ENCODE measurements at places on chromosomes 1 and 21. TPM values are rescaled to one million over a fixed set of nuclear protein-coding genes. Genes with fewer than 3 reads are reported as not detected.

CELA3A gene
- polyA plus RNA-seq = 0.54 TPM

SELL gene
- 1.8 TPM for polyA plus RNA-seq

PEAR1 gene
- polyA plus RNA-seq = 3.8 TPM

GRCh38 chr1:206570529-206570928 is 41.7 kb downstream of the EIF2D start:
- DNase-seq = no peak

DNA sequence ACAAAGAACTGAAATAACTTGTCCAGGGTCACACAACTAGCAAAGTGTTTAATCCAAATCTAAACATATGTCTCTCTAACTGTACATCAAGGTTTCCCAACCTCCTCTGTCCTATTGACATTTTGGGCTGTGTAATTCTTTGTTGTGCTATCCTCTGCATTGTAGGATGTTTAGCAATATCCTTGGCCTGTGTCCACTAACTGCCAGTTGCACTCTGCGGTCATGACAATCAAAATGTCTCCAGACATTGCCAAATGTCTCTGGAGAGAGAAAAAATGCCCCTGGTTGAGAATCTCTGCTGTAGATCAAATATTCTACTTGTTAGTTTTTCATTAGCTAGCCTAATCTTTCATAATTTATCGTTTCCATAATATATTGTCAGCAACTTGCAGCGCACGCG is 353.4 kb upstream of the NEGR1 start:
- DNase-seq = no peak

GRCh38 chr1:71587961-71588360 is 507.1 kb upstream of the ZRANB2 start:
- DNase-seq = no peak

DNA sequence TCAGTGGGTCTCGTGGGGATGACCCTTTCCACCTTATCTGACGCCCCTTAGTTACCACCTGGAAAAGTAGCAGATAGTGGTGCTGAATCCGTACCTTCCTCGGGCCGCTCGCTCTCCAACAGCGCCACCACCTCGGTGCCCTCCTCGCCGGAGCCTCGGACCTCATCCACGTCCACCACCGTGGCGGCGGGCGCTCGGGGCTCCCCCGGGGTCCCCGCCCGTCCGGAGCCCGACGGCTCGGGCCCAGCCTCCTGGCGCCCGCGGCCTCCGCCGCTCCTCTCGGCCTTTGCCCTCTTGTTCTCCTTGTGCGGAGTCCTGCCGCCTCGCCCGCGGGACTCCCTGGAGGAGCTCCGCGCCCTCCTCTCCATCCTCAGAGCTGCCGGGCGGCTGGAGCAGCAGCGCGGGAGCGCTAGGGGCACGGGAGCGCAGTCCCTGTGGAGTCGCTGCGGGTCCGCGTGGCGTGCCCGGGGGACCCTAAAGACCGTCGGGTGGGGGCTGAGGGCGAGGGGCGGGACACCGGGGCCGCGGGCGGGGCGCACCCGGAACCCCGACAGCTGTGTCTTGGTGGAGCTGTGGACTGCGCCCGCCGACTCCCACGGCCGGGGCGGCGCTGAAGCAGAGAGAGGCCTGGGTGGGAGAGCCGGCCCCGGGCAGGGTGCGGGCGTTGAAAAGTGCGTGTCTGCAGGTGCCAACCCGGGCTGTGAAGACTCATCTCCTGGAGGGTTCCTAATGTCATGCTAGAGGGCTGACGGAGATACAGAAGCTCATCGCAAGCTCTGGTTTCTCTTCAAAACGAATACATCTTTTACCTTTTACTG is at the start of gene NPHS2:
TSS of gene NPHS2 (minus strand) at position 452 of the 818 bp plus-strand sequence. CDS start at position 368, 84 bp downstream.
- no peak for DNase-seq

DNA sequence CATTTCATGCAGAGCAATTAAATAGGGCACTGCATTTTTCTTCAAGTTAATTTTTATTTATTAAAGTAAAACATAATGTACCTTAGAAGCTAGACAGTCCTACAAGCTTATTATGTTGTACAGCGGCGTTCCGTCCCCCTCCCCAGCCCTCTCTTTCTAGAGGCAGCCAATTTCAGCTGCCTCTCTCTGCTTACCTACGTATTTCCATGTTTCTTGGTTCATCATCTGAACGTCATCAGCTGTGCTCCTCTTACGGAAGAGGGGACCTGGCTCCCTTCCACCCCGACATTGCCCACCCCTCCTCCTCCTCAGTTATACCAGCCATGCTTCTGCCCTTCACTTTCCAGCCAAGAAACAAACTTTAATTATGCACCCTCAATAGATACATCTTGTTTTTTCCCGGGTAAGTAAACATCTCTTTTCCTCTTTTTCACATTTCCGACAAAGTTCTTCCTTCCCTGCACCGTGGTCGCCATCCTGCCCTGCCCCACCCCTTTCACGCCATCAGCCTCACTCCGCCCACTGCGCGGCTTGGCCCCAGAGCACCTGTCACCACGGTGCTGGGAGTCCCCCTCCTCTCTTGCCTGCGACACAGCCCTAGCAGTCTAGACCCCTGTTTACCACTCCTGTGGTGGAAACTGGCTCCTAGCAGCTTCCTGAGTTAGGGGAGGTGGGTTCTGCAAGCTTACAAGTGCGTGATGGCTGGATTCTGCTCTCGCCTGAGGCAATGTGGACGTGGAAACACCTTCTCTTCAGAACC is 57.9 kb downstream of the SLC37A1 start:
- peak; percentile 45 for DNase-seq

DNA sequence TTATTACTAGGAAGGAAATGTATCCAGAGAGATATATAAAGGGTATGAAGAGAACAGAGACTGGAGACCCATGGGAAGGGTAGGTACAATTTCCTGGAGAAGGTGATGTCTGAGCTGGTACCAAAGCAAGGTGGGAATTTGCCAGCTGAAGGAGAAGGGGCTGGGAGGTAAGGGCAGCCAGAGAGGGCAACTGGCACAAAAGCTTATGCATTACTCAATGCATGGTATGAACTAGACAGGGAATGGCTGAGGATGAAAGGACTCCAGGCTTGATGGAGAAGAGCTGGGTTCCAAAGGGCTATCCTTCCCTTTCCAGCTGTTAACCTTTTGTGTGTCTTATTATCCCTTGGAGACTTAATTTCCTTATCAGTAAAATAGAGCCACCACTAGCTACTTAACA is 113.6 kb upstream of the GADD45A start:
- no peak for DNase-seq

GRCh38 chr1:94773931-94774422 is 46.2 kb upstream of the SLC44A3 start:
- no peak for DNase-seq

DNA sequence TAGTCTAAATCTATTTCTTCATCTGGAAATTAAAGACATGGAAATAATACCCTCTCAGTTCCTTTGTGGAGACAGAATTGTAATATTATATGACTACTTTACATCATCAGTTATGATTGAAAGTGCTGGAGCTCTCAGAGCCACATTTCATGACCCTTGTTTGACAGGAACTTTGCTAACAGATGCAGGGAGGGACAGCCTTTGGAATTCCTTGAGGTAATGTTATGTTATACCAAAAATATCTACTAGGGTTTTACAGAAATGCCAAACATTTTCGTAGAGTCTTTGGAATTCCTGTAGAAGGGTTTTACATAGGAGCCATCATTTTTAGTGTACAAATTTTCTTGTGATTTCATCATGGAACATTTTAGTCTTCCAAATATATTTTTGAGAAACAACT is 57.4 kb upstream of the ADAMTS5 start:
- DNase-seq = no peak

DNA sequence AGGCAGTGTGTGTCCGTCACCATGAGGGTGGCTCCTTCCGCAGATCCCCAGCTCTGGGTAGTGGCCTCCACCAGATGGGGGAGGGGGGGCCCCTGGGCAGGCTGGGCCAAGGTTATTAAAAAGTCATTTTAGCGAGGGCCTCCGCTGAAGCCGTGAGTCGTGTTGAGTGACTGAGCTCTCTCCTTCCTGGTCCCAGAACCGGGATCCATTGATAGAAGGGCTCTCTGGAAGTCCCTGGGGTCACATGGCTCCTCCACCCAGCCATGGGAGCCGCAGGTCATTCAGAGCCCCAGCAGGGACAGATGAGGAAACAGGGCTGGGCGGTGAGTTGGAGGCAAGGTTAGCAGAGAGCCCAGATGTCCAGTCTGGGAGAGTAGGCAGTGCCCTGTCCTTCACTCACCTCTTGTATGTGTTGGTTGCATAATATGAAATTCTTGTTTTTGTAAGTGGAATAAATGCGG is 12.9 kb downstream of the MIIP start:
- DNase-seq = no peak

DNA sequence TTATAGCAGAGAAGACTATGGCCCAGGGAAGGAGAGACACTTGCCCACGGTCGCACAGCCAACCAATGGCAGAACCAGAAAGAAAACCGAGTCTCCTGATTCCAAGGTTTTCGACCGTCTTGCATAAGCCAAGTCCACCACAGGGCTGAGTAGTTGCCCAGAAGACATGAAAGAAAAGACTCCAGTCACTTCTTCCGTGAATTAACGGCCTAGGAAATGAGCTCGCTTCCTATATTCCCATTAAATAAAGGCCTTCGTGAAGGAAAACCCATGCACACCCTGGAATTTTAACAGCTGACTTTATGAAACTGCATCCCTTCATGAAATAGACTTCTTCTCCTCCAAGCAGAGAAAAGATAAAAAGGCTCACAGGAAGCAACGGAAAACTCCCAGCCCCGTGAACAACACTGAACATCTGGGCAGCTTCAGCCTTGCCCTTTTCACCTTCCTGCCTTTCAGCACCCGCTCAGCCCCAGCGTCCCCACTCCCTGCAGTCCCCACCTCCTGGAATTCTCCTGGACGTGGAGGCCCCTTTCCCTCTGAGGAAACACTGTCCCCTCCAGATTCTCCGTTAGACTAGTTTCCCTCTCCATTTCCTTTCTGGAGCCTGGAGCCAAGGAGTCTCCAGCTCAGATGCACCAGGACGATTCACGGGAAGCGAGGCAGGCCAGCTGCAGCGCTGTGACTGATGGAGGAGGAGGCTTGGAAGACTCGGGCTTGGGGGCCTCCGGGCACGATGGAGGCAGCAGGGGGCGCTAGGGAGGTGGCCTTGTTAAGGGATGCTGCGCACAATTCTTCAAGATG is 2.7 kb upstream of the MYOC start:
- DNase-seq = peak; percentile 91

- no peak for DNase-seq
Measured at GRCh38 chr1:1602968-1603506, 3.1 kb upstream of the FNDC10 start.

- DNase-seq = no peak
Measured at GRCh38 chr1:243926299-243926698, 76.3 kb upstream of the AKT3 start.

- no peak for DNase-seq
Measured at GRCh38 chr1:58895082-58895481, 111.2 kb upstream of the JUN start.
